Right ventricle myocardium inferior (tissue), 1 donor: ENCODE measurements at places on chromosomes 2 and 18. TPM values are rescaled to one million over a fixed set of nuclear protein-coding genes. Genes with fewer than 3 reads are reported as not detected.

Gene PPP1R1C
- total RNA-seq: 24.0 TPM

Gene C2orf15
- total RNA-seq: not detected

Gene RMDN2
- 5.8 TPM for total RNA-seq

Gene TDRD15
- total RNA-seq: not detected

Gene ATP6V1B1
- not detected for total RNA-seq

Gene CYP1B1
- total RNA-seq: 19.6 TPM

Gene ITGB6
- total RNA-seq: 5.0 TPM

Gene NYAP2
- total RNA-seq: not detected

Gene IAH1
- total RNA-seq: 85.9 TPM
